ENCODE measurements at places on chromosomes 7 and 10.
A peak's percentile ranks its signal among the peaks of the same experiment; 100 is the strongest.

GRCh38 chr7:28409716-28410627 lies 2.3 kb upstream of the CREB5 start:
- no peak for DNase-seq

GRCh38 chr7:151039850-151040548 lies 8.3 kb upstream of the ASIC3 start:
- DNase-seq = no peak

GRCh38 chr7:24958399-24958798 lies 21.6 kb downstream of the OSBPL3 start:
- no peak for DNase-seq

- no peak for DNase-seq
Observed at GRCh38 chr10:76106611-76107010, 675.2 kb downstream of the LRMDA start.

GRCh38 chr10:132590752-132591121 lies 53.1 kb downstream of the INPP5A start:
- DNase-seq = no peak

GRCh38 chr10:43176271-43176670 lies 38.0 kb downstream of the CSGALNACT2 start:
- DNase-seq = no peak

- no peak for DNase-seq
Observed at GRCh38 chr10:97590082-97590747, 694 bp downstream of the C10orf62 start.

DNA sequence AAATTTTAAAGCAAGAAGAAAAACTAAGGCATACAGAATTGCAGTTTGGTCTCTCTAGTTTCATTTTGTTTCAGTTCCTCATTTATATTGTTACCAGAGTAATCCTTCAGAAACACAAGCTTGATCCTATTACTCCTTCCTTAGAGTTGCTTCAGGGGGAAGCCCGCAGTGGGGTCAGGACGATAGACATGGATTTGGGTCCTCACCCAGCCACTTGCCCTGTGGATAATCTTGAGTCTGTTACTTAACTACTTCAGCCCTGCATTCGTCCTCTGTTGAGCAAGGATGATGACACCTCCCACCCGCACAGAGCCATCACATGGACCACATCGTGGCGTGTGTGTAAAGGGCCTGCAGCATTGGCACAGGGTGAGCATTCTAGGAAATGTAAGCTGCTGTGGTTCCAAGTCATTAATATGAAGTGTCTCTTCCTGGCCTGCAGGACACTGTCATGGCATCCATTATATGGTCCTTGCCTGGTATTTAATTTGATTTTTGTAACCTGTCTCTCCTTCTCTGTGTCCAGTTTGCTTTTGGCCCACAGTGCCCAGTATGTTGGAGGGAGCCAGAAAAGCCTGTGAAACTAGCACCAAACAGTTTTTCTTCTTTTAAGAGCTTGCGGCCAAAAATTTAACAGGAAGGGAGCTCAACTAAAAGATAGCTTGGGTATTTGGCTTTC lies 111.2 kb downstream of the EEPD1 start:
- peak; percentile 60 for DNase-seq

GRCh38 chr10:119306514-119306951 lies 99.2 kb downstream of the GRK5 start:
- DNase-seq = peak; percentile 87

Measured in CD4-positive, alpha-beta T cell treated with Interferon gamma for 1 hour (primary cell).